NCI-H524 treated with DMSO at 0.1 percent for 48 hours (cell line): ENCODE measurements at places on chromosomes 16 and 17.
A peak's percentile ranks its signal among the peaks of the same experiment; 100 is the strongest.

DNA sequence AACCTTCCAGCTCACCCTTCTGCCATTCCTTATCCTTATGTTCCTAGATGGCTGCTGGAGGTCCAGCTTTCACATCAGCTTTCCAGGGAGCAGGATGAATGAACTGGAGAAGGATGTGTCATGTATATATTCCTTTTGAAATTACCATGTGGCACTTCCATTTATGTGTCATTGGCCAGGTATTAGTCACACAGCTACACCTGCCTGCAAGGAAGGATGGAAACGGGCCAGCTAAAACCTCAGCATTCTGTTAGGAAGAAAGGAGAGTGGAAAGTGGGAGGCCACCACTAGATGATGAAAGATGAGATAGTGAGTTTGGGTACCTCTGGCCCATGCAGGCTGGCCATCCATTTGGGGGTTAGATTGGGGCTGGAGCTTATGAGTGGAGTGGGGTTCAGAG is 67.5 kb downstream of the KSR1 start:
- no peak for DNase-seq

DNA sequence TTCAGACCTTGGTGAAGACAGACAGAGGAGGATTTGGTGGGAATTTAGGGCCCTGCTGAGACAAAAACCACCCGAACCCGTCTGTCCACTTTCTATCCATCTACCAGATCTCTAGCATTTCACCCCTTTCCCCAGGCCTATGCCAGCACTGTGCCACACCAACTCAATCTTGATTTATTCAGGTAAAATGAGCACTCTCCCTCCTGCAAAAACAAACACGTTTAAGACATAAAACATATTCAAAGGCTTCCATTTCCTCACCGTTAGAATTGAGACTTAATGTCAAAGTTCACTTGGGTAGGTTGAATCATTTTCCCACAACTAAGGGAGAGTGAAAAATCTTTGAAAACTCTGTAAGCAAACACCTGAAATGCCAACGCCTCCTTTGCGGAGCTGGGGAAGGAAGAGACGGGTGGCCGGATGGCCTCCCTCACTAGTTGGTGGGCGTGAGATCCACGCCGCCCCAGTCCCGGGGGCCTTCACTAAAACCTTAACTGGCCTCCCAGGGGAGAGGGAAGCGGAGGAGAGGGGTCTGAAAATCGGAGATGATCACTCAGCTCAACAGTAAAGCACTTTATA is 862 bp downstream of the DCAKD start:
- DNase-seq = no peak

DNA sequence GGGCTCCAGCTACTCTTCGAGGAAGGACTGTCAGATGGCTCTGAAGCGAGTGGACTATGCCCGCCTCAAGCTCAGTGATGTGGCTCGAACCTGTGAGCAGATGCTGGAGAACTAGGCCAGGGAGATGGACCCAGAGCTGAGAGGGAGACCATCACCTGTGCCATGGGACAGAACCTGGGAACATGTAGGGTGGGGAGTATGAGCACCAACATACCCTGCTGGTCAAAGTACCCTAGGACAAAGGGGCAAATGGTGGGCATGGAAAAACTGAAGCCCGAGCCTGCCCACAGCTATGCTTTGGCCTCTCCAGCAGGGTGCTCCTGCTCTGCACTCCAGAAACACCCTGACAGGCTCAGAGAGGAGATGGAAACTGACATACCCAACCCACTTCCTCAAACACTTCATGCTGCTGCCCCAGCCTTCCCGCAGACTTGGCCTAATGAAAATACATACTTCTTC is 1.9 kb downstream of the MED11 start:
- DNase-seq = no peak

DNA sequence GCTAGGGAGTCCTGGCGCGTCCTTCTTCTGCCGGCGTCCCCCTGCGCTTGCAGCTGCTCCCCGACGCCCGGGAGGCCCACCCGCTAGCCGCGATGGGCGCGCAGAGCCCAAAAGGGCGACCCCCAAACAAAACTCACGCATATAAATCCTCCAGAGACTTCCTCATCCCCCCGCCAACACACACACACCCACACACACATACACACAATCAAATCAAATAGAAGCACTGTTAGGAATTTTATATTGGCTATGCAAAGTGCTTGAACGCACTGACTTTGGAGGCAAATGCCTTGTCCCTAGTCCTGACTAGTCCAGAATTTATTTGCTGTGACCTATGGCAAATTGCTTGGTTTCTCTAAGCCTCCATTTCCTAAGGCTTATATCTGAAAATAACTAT is 23.8 kb upstream of the CRYM start:
- no peak for DNase-seq

DNA sequence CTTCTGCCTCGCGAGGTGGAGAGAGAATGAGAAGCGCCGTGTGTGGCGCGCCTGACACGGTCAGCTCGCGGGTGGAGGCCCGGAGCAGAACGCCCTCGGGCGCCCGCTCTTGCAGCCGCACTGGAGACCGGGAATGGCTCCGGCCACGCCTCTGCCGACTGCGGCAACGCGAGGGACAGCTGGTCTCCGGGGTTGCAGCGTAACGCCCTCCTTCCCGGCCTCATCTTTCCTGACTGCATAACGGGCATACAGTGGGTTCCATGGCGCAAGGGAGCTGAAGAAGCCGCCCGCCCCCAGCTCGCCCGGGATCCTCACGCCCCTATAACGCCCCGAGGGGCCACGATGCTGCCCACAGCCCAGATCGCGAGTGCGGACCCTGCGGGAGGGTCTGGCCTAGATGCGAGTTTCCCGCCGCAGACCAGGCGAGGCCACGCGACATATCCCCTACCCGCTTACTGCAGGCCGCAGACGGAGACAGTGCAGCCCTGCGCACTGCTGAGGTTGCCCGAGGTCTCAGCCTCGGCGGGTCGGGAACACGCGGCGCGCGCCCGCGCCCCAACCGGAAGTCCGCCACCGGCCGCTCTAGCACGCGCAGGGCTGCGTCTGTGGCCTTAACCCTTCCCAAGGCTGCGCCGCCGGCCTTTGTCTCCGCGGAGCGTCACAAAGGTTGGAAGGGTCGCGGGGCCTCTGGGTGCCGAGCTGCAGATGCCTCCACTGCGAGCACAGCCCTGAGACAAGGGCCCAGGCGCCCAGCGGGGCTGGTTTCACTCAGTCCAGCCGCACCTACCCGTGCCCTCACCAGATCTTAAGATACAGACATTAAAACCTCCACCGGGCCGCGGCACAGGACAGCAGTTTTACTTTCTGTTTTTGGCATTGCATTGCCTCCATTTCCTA is 18.8 kb downstream of the BCL7C start:
- peak; percentile 55 for DNase-seq

DNA sequence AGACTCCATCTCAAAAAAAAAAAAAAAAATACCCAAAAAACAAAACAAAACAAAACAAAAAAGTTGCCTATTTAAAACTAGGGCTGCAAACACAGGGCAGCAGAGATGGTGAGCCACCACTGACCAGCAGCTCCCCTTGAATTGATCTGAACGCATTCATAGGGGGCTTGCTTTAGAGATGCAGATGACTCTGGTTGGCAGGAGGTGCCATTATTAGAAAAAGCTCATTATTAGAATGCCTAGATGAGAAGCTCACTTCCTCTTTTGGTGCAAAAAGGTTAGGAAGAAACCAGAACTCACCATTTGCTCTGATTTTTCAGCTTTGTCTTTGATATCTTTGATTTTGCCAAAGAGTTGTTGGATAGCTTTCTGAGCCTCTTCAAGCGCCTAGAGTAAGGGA is 53.1 kb downstream of the VPS53 start:
- DNase-seq = no peak

GRCh38 chr16:31414706-31415105 is 13.5 kb downstream of the COX6A2 start:
- DNase-seq = no peak

DNA sequence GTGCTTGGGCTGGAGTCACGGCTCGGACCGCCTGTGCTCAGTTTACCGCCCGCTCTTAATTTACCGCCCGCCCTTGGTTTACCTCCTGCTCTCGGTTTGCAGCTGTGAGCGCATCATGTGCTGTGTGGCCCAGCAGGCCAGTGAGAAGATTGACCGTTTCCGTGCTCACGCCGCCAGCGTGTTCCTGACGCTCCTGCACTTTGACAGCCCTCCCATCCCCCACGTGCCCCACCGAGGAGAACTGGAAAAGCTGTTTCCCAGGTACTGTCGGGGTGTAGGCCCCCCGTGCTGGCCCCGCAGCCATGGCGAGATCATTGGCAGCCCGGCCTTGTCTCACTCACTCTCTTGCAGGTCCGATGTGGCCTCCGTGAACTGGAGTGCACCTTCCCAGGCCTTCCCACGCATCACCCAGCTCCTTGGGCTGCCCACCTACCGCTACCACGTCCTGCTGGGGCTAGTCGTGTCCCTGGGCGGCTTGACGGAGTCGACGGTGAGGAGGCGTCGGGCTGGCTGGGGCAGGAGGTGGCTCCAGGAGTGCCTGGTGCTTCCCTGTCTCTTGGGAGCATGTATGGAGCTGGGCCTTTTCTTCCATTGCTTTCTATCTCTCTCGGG is 89.3 kb upstream of the ZNF750 start:
- DNase-seq = no peak

GRCh38 chr17:18122990-18123753 is 14.6 kb downstream of the MYO15A start:
- DNase-seq = no peak

- no peak for DNase-seq
Observed at GRCh38 chr17:13337151-13337550, 264.6 kb downstream of the HS3ST3A1 start.

DNA sequence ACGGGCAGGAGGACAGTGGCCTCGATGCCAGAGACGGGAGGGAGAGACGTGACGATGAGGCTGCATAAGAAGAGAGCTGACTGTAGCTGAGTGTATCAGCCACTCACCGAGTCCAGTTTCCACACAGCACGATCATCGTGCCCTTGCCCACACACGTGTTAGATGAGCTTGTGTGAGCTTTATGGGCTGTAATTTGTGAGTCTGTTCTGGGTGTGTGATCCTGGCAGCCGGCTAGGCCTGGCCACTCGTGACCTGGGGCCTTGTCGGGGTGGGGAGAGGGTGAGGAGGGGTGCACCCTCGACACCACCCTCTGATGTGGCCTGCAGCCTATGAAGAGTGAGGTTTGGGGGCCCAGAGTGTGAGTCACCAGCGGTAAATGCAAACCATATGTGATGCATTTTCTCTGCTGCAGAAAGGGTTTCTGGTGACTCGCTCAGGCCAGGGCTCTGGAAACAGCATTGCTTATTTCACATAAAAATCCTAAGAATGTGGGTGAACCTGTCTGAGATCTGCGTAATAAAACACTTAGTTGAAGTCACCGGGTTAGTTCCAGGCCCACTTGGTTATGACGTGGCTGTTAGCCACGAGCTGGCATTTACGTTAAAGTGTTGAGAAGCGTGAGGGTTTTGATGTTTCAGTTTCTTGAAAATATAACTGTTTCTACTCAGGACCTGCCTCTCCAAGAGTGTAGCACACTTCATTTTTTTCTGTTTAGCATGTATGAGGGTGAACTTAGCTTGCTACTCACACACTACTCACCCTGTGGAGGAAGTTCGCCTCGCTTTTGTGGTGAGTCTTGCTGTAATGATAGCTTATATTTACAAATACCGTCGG is 4.2 kb downstream of the METRNL start:
- no peak for DNase-seq

DNA sequence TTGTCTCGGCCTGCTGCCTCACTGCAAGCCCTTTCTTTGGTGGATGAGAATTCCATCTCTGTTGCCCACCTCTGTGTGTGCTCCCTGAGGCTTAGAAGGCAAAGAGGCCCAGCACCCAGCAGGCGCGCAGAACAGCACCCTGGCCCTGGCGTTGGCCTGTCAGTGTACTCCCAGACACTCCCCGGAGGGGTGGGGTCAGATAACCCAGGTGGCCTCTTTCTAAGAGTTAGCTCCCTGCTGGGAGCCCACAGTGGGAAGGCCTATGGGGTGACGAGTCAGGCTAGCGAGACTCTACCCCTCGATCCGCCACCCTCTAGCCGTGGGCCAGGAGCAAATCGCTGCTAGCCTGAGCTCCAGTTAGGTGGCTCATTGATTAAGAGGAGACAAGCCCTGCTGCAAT is 38.1 kb downstream of the SRL start:
- DNase-seq = no peak

DNA sequence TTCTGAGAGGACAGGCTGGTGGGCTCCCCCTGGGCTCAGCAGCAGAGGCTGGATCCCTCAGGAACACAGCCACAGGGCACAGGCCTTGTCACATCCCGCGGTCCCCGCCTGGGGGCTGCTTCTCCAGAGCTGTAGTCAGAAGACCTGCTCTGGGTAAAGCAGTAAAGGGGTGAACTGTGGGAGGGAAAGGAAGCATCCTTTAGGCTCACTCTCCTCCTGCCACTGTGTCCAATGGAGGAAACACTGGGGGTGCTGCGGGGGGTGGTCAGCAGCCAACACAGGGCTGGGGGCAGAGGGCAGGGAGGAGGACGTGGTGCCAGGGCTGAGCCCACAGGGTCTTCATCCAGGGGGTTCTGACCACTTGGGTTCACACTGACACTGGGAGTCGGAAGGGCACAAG is 5.0 kb upstream of the SLC38A8 start:
- no peak for DNase-seq

- DNase-seq = no peak
Observed at GRCh38 chr17:62666061-62666800, 38.8 kb downstream of the MRC2 start.

- no peak for DNase-seq
Observed at GRCh38 chr17:45123930-45124796, 8.2 kb downstream of the PLCD3 start.

GRCh38 chr17:59714255-59714654 is 6.8 kb downstream of the VMP1 start:
- no peak for DNase-seq

DNA sequence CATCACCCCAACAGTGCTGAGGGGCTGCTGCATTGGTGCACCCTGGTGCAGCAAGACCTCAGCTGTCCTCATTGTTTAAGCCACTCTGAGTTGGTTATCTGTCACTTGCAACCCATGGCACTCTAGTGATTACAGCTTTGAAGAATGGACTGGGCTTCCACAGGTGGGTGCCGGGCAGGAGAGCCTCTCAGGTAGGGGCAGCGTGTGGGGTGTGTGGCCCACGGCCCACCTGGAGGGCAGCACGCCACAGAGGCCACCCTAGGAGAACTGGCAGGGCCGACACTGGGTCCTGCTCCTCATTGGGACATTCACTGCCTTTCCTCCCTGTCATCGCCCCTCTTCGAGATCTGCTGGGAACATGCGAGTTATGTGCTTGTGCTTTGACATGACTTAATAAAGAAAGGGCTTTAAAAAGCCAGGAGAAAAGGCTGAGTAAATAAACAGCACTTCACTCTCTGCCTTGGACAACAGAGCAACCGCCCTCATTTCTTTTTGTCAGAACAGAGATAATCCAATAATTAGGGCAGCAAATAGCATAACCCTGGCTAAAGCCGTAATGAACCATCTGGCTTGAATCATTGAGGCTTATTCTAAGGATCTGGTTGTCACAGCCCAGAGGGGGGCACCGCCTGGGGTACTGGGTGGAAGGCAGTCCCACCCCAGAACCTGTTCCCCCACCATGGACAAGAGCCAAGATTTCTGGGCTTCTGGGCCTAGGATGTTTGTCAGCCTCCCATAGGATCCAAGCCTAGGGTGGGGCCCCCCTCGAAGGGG is 3.0 kb downstream of the DOC2B start:
- peak; percentile 81 for DNase-seq
